Parietal lobe (tissue), 2 donors: ENCODE measurements at places on chromosomes 5 and 9. TPM values are rescaled to one million over a fixed set of nuclear protein-coding genes. Genes with fewer than 3 reads are reported as not detected.

LOX gene
- total RNA-seq = 7.2 TPM

FOXI1 gene
- not detected for total RNA-seq

DNAJB5 gene
- total RNA-seq = 47.9 TPM

TMEM161B gene
- 66.7 TPM for total RNA-seq

LECT2 gene
- total RNA-seq = not detected

FBP2 gene
- total RNA-seq = not detected

GLRA1 gene
- not detected for total RNA-seq

NIM1K gene
- total RNA-seq = 8.5 TPM

SLC34A3 gene
- not detected for total RNA-seq

IFNE gene
- not detected for total RNA-seq

MAMDC4 gene
- 11.3 TPM for total RNA-seq

KIAA0825 gene
- total RNA-seq = 44.8 TPM

GHR gene
- total RNA-seq = 2.2 TPM

NKD2 gene
- 4.1 TPM for total RNA-seq

BTNL8 gene
- total RNA-seq = not detected

SPATA31E1 gene
- not detected for total RNA-seq

ERAP2 gene
- 6.6 TPM for total RNA-seq

CCNI2 gene
- total RNA-seq = 0.94 TPM

SPATA31D4 gene
- total RNA-seq = not detected
